ENCODE measurements at places on chromosomes 2 and 18. TPM values are rescaled to one million over a fixed set of nuclear protein-coding genes. Genes with fewer than 3 reads are reported as not detected.

ALPG gene
- not detected for total RNA-seq

COL5A2 gene
- 64.2 TPM for total RNA-seq

CPO gene
- total RNA-seq = not detected

HADHB gene
- 93.4 TPM for total RNA-seq

GNAL gene
- total RNA-seq = 5.9 TPM

RNF125 gene
- 8.6 TPM for total RNA-seq

CD207 gene
- not detected for total RNA-seq

DNA sequence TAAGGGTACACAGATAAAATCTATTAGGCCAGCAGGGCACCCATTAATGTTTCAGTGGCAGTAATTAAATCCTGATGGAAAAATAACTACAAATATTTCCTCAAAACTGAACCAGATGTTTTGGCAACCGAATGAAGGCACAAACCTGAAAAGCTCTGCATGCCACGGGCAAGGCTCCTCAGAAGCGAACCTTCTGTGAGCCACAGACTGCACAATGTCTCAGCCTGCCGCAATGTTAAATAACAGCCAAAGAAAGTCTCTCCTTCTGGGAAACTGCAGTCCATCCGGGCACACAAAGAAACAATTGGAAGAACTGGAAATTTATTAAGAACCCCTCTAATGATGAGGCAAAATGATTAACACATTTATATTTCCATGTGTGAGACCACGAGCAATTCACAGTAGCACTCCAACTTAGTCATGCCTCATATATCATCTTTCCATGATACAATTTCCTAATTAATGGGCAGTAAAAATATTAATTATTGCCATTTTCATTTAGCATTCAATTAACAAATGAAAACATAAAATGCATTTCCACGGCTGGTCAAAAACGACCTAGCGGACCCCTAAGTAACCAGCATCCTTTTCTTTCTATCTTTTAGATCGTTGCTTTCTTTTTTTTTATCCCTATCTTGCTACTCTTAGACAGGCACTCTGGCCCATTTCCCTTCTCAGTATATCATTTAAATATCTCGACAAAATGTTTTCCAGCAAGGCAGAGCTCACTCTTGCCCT, 237.5 kb downstream of the EPHA4 start:
- no peak for DNase-seq

DNA sequence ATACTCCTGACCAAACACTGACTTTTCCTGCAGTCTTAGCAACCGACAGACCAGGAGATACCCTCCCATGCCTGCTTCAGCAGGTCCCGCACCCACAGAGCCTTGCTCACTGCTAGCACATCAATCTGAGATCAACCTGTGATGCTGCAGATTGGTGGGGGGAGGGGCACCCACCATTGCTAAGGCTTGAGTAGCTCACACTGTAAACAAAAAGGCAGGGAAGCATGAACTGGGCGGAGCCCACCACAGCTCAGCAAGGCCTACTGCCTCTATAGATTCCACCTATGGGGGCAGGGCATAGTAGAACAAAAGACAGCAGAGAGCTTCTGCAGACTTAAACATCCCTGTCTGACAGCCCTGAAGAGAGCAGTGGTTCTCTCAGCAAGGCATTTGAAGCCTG, 109.7 kb downstream of the SP100 start:
- DNase-seq = no peak

DNA sequence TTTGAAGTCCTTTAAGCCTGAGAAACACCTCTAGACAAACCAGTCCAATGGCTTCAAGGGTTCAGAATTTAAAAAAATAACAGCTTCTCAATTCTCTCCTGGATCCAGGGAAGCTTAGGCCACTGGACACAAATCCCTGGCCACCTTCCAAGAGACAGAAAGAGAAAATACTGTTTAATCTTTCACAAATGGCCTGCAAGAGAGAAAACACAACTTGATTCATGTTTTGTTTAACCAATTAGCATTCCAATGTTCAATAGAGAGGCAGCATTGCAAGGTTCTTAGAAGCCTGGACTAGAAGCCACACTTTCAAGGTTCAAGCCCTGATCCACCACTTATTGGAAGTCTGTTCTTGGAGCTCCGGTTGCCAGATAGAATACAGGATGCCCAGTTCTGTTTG, 109.0 kb upstream of the PARD3B start:
- no peak for DNase-seq

DNA sequence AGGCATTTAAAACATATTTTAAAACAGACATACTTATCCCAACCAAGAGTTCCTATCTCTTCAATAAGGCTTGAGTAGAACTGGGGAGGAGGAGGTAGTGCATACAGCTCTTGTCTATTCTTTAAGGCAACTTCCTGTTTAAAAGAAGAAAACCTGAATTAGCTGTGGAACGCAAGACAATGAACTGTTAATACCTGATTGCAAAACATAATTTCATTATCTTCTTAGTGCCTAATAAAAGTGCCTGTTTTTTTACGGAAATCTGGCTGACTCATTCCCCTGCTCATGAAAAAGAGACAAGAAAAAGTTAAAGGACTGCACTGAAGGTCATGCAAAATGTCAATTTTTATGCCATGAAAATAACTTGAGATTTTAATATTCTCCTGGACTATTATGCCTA, 19.2 kb downstream of the FANCL start:
- DNase-seq = no peak

DNA sequence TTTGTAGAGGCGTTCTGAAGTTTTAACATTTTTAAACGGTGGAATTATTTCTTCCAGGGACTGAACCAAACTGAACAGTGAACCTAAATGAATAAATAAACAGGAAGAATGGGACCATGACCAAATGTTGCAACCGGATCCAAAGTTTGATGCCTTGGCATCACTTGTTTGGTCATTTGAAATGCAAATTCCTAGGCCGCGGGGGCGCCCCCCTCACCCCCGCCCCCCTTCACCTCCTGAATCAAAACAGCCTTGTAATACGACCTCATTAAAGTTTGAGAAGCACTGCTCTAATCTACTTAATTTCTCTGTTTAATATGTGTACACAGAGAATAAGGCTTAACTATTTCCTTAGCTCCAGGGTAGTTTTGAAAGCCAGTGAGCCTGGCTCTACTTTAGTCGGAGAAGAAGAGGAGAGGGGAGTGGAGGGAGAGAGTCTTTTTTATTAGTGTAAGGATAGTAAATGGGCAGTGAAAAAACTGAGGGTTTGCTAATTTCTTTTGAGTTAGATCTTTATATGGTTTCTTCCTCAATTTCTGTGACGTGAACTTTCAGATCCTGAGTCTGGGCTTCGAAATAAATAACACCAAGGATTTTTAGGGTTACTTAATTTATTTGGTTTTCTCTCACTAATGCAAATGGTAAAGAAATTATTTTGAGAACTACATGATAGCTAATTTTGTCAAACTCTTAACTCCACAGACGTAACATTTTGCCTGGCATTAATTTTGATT, 5.7 kb downstream of the C2orf80 start:
- DNase-seq = no peak

DNA sequence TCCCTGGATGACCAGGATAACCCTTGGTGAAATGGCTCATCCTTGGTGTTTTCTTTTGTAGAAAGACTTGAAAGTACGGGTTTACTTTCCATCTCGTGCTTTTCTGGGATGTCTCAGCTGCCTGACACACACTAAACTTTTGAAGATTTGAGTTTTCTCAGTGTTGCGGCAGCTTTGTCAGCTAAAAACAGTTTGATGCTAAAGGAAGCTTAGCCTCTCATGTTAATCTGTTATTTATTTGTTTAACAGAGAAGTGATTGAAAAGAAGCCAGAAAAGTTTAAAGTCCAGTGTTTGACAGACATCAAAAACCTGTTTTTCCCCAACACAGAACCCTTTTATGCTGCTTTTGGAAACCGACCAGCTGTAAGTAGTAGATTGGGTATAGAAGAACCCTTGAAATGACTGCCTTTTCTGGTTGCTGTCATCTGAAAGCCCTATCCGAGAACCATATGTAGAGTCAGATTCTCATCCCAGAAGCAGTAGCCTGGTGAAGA, 72.8 kb downstream of the LPIN1 start:
- DNase-seq = no peak

DNA sequence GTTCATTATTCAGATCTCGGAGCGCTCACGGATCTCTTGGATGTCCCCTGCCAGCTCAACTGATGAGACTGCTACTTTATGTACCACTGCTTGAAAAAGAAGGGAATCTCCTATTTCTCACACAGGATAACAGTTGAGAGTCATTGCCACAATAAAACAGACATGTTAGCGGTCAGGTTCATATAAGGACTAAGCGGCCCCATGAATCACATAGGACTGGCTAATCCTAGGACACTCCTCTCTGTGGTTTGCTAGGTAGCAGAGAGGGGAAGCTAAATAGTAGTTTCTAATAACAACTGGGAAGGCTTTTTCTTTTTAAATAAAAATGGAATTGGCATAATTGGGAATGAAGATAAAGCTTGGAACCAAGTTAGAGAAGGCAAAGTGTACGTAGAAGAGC, 15.9 kb upstream of the TGFA start:
- DNase-seq = no peak

DNA sequence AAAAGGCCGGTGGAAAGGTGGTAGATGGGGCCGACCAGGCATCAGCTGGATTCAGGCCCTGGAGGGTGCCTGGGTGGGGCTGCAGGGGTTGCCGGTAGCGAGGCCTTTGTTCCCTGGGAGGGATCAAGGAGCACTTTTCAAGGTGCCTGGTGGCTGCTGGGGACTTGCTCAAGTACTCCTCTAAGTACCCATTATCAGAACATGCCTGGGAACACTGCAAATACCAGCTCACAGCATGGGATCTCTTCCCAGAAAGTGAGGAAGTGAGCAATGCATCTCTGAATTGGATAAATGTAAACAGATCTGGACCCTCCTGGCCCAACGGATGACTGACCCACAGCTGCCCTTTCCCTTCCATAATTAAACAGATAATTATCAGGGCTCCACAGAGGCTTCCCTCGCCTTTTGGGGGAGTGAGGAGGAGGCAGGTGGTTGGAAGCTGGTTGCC, 210.5 kb downstream of the SH3RF3 start:
- DNase-seq = no peak

DNA sequence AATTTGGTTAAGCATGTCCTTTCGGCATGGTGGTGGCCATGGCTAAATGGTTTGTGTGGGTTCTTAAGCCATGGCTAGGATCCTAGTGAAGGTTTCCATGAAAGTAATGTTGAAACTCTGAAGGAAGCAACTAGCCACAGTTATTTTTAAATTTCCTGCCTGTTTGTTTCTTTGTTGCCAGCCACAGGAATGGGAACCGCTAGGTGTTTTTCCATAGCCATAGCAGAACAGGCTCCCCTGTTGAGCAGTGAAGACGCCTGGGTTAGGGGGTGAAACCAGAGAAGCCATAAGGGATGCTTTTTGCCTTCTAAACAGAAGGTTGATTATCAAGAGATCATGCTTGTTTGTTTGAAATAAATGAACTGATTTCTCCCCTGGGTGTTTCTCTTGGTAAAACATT, 60.1 kb upstream of the CHMP1B start:
- no peak for DNase-seq

DNA sequence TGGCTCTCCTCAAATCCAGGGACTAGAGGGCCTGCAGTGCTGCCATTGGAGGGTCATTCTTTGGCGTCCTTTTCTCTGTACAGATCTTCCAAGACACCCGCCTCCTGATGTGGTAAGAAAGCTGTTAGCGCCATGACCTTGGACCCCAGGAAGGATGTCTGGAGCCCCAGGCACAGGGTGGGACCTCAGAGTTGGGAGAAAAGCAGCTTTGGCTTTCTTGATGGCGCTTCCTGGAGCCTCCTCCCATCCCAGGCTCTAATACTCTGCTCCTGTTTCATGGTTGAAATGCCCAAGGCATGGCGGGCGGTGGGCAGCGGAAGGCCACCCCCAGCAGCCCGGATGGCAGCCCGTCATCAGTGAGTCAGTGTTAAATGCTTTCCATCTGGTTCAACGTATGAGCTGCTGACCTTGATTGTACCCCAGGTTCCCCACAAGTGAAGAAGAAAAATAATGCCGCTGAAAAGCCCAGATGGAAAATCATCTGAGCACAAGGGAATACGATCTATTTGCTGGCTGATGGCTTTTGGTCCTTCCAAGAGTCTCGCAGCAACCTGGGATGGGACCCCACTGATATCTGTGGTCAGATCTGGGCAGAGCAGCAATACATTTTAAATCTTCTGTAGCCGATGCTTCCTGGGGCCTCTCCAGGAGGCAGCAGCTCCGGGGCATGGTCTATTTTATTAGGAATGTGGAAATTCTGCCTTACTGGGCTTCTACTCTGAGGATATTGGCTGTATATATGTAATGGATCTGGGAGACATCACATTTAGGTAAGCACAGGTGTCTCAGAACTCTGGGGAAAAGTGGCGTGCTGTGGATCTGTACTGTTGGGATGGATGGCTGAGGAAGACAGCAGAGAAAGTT, 15.1 kb downstream of the ACKR3 start:
- DNase-seq = no peak

GRCh38 chr2:222332116-222332515, 33.3 kb upstream of the PAX3 start:
- DNase-seq = no peak

DNA sequence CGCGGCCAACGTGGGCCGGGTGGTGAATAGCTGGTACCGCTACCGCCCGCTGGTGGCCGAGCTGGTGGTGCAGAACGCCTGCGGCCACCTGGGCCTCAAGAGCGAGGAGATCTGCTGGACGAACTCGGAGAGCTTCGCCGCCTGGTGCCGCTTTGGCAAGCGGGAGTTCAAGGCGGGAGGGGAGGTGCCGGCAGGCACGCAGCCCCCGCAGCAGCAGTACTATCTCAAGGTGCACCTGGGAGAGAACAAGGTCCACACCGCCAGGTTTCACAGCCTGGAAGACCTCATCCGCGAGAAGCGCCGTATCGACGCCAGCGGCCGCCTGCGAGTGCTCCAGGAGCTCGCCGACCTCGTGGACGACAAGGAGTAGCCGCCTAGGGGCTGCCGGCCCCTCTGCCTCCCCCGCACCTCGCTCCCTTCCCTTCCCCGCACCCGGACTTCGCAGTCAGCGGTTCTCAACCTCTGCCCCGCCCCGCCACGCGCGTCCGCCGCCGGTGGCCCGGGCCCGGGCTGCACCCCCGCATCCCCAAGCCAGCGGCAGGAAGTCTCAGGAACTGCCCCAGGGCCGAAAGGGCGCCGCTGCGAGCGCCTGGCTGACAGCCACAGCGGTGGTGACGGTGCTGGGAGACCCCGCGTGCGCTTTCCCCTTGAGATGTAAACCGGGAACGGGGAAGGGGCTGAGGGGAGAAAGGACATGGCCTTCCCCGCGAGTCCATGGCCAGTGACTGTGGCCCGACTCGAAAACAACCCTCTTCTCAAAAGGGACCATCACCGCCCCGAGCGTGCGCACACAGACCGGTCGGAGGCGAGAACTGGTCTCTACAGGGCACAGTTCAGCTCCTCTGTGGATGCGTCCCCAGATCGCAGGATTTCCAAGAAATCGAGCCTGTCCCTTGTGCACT, 2.2 kb downstream of the LRATD1 start:
- DNase-seq = no peak

DNA sequence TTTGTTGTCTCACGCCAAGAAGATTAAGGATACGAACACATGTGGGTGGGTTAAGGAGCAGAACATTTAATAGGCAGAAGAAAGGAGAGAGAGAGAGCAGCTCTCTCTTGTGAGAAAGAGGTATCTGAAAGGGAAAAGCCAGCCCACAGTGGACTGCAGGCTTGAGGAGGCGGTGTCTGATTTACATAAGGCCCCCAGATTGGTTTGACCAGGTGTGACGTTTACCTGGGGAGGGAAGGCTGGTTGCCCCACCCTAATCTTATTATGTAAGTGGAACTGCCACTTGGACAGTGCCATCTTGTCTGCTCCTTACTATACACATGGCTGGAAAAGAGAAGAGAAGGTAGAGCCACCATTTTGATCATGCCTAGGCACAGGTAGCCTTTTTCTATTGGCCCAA, 189.2 kb downstream of the NCK2 start:
- DNase-seq = no peak

All from ascending aorta (tissue), 2 donors.